HFFc6 (cell line): ENCODE measurements at places on chromosomes 13 and 19. TPM values are rescaled to one million over a fixed set of nuclear protein-coding genes. Genes with fewer than 3 reads are reported as not detected.
A peak's percentile ranks its signal among the peaks of the same experiment; 100 is the strongest.

Gene CGB8
- 0.60 to 3.5 TPM (median 0.83 TPM) in 3 replicates for total RNA-seq

DNA sequence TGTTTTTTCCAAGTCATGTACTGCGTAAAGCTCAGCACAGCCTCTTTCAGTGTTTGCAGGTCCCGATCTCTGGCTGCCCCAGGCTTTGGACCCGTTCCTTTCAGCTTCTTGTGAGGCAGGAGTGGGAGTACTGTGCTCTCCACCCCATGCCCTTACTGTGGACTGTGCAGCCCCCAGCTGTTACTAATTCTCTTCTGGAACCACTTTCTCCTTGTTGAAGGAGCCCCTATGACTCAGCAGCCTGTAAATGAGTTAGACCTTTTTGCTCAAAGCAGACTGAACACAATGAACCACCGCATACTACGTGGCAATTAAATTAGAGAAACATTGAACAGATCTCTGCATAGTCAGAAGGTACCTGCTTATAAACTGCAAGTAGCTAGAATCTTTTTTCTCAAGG, 39.0 kb downstream of the SERTM1 start:
- no peak for DNase-seq

DNA sequence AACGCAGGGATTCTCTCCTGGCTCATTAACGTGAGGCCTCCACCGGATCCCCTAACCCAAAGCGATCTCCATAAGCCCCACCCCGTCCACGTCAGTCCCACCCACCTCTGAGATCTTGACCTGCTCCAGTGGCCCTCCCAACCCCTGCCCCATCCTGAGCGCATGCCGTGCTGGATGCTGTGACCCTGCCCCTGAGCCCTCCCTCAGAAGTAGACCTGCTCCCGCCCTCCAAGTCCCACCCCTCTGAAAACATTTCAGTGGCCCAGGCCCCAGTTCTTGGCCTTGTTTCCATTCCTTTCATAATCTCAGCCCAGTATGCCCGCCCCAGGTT, 19.9 kb downstream of the LMTK3 start:
- no peak for DNase-seq

DNA sequence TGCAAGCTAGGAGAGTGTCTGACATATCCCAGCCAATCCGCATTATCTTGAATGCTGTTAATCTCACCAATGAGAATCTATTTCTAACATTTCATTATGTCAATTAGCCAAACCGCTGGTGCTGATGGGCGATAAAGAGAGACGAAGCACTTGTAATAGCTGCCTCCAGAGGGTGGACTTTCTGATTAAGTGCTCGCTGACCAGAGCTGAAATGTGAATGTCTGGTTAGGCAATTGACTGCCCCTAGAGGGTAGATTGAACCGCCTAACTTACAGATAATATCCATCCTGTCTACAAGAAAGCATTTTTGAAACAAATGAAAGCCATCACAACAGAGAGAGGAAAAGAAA, 552 bp upstream of the GRWD1 start:
- DNase-seq = peak; percentile 94

DNA sequence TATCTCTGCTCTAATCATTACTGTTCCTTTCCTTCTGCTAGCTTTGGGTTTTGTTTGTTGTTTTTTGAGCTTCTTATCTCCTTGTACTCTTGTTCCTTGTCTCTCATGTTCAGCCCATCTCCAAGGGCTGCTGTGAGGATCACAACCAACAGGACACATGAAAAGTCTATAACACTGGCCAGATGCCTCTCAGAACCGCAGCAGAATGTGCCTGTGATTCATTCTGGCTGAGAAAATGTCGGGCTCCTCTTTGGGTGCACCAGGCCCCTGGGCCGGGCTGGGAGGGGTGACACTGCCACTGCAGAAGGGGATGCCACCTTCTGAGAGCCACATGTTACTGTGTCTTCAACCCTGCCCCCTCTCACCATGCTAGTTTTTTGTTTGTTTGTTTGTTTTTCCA, 48.0 kb downstream of the GGACT start:
- DNase-seq = peak; percentile 21
